AG04449 (cell line): ENCODE measurements at places on chromosomes 11 and 22.

DNA sequence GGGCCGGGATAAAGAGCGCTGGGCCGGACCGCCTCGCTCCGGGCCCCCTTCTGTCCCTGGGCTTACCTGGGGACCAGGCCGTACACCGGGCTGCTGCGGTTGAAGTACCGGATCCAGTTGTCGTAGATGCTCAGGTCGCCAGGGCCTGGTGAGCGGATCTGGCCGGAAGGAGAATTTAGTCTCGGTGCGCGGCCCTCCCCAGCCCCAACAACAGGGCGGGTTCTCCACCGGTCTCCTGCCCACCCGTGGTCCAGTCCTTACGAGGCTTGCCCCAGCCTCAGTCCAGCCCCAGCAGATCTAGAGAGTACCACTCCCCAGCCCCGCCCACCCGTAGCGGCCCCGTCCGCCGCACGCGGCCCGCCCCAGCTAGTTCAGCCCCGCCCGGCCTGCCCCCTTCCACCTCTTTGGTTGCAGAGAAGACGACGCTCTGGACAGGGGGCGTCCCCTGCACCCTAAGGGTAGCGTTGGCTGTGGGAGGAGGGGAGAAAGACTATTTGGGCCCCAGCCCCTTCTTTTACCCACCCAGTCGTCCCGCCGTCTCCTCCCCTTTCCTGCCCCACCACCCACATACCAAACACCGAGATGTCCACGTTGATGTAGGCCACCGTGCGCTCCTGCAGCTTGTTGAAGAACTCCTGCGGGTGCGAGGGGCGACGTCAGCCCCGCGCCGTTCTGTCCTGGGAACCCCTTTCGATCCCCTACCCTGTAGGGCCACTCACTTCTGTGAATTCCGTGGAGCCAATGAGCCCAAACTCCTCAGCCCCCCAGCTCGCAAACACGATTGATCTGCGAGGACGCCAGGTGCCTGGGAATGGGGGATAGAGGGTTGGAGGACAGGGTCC is 6.8 kb downstream of the SAC3D1 start:
- no peak for DNase-seq

GRCh38 chr11:117868815-117869561 is 7.5 kb downstream of the FXYD6 start:
- DNase-seq: no peak

DNA sequence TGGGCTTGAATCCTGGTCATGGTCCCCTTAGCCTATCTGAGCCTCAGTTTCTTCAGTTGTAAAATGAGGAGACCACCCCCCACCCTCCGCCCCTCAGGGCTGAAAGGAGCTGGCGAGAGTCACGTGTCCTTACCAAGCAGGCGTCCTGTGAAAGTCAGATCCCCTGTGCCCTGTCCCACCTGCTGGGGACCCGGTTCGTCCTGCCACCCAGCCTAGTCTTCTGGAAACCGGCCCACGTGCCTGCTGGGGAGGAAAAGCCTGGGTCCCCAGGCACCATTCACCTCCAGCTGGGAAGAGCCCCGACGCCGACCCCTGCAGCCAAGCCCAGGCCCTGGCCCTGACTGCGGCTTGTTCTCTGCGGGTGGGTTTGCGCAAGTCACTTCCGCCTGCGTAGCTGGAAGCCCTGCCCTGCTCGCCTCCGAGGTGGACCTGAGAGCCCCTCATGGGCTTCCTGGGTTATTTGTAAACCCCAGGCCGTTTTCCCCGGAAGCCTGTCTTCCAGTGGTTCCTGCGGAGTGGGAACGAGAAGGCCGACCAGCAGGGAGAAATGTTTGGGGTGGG is 679 bp upstream of the SSH3 start:
- DNase-seq: no peak

GRCh38 chr22:25153961-25154666 is 45.5 kb upstream of the CRYBB3 start:
- no peak for DNase-seq

- DNase-seq: no peak
These were observed 3.0 kb downstream of the C11orf52 start for GRCh38 chr11:111921541-111922230.

DNA sequence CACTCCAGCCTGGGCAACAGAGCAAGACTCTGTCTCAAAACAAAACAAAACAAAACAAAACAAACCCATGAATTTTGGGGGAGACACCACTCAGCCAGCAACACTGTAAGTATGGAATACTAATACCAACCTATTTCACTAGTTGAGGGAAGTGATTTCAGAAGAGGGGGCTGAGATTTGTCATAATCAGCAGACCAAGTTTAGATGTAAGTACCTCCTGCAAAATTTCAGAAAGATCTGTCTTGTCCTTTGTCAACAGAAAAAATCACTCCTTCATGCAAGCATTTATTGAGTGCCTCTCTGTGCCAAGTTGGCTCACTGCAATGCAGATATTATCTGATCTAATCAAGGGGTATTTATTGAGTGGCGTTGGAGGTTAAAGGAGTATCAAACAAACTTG is 23.4 kb upstream of the ADA2 start:
- no peak for DNase-seq

DNA sequence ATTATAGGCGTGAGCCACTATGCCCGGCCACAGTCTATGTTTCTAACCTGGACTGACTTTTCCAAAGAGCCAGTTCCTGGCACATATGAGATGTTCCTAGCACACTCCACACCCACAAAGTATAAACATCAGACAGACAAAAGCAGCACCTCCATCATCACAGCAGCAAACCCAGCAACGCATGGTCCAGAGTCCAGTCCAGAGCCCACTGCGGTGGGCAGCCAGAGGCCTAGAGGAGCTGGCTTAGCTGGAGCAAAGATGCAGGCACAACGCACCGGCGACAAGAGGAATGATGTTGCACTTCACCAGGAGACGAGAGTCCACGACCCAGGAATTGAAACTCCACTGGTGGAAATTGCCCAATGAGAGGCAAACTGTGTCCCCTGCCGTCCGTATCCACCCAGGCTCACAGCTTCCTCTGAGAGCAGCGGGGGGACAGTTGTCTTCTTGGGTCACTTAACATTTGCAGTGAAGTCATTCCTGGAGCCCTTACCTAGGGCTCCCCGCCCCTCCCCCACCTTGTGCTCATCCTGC is 36.6 kb downstream of the RPS6KA4 start:
- DNase-seq: no peak

GRCh38 chr11:119875841-119876600 is 147.0 kb upstream of the NECTIN1 start:
- no peak for DNase-seq

DNA sequence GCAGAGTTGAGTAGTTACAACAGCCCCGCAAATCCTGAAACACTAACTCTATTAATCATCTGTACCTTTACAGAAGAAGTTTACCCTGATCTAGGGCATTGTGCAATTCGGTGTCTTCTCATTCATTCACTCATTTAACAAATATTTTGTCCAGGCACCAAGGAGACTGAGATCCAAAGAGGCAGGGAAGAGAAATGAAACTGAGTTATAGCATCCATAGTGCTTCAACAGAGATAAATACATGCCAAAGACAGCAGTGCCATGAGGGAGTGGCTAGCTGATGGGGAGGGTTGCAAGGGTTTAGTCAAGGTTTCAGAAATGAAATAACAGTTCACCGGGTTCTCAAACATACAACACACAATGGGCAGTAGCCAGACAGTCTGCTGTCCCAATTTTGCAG is 40.2 kb upstream of the MTNR1B start:
- DNase-seq: no peak

- no peak for DNase-seq
These were observed 4.2 kb upstream of the OR52J3 start for GRCh38 chr11:5042091-5042490.

DNA sequence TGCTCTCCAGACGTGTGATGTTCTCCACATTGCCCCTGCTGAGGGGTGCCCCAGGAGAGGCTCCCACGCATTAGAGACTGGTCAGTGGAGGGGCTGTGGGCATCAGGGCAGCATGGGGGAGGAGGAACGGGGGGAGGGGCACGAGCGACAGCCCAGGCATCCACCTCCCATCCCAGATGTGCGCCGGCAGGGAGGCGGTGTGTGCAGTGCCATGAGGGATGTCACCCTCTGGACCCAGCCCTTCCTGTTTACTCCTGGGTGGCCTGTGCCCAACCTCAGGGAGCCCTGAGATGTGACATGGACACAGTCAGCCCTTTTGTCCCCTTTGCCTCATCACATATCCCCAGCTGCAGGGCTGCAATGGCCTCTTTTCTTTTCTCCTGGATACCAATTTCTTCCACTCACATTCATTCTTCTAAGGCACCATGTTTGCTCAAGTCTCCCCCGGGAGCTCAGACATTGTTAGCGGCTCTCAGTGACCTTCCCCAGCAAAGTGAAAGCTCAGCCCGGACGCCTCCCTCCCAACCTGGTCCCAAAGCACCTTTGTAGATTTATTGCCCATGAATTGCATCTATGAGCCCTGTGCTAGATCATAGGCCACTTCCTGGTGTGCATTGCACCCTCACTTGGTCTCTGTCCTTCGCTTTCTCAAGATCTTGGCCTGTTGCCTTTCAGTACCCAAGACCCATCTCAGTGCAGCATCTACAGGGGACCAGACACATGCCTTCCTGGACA is 150.6 kb downstream of the CEP164 start:
- no peak for DNase-seq

GRCh38 chr22:29315286-29316140 is at the start of gene RASL10A:
TSS of gene RASL10A (minus strand) at chr22:29315697. CDS start at chr22:29315246, 451 bp downstream.
- no peak for DNase-seq

GRCh38 chr11:105153392-105153791 is 13.8 kb upstream of the CARD18 start:
- no peak for DNase-seq

DNA sequence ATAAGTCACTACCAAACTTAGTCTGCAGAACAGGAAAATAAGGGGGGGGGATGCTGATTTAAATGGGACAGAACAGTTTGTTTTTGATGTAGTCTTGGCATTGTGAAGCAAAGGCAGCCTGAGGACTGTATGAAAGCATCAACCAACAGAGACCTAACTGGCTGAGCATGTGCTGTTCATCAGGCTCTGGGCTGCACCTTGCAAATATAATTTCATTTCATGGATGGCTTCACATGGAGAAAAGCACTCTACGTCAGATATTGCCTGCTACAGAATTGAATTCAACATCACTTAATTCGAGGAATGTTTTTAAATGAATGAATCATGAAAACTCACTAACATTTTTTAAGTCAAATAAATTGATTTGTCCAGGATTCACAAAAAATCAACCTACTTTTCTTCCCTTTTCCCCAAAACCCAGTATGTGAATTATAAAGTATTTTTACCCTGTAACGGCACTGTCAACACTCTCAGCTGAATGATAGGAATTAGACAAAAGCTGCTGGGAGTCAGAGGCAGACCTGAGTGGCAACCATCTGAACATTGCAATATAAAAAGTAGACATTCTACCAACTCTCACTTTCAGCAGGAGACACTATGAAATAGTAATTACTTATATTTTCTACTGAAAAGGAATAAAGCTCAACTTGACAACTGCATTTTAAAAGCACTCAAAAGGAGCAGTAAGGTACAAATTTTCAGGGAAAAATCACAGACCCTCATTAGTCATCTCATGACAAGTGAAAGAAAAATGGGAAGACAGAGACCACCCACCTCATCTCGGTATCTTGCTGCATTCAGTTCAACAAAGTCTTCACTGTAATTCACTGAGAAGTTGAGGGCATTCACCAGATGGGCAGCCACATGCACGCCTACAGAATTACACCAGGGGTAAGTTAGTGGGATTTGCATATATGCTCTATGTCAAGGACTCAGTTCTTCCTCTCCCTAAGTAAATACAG is 47.5 kb downstream of the NOX4 start:
- no peak for DNase-seq

DNA sequence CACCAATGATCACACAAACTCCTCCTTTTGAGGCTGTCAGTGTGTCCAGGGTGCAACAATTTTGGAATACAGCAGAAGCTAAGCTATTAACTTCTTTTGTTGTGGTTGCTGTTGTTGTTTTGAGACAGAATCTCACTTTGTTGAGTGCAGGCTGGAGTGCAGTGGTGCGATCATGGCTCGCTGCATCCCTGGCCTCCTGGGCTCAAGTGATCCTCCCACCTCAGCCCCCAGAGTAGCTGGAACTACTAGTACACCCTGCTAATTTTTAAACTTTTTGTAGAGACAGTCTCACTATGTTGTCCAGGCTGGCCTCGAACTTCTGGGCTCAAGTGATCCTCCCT is 22.0 kb downstream of the GSTT2B start:
- DNase-seq: no peak

DNA sequence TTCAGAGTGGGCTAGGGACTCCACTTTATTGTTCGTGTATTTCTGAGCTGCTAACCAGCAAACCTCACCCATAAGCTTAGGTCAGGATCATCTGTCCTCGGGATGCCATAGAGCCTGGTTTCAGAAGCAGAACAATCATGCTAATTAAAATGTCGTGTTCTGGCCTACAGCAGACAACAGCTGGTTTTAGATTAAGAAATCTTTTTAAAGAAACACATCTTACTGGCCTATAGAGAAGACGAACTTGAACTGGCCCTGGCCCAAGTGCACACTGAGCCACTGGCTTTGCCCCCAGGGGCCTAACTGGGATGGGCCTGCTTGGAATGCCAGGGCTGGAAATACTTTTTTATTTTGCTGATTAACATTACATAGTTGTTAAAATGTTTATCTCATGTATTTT is 63.2 kb downstream of the ALX4 start:
- DNase-seq: no peak

DNA sequence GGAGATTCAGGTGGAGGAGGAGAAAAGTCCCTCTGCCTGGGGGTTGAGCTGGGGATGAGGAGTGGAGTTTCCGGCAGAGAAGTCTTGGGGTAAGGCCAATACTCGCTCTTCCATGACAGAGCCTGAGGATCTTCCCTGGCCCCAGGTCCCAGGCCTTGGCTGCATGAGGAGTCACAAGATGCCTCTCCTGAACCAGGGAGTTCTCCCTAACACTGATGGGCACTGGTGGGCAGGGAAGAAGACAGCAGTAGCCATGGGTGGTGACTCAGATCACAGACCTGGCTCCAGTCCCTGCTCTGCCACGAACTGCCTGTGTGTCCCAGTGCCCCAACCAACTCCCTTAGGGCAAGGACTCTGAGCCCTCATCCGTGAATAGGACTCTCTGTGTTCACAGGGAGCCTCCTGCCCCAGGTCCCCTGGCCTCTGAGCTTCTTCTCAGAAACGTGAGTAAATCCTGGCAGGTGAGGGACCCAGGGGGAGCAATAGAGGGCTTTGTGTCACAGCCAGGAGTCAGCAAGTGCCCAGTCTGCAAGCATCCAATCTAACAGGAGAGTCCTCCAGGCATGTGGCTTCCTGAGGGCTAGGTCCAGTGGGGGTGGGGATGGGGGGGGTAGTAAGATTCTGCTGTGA is 45.5 kb upstream of the FTH1 start:
- no peak for DNase-seq

- no peak for DNase-seq
These were observed 119.5 kb upstream of the ISX start for GRCh38 chr22:34946339-34946985.

- no peak for DNase-seq
These were observed 66.7 kb downstream of the PHF21B start for GRCh38 chr22:44942979-44943700.

GRCh38 chr22:41436322-41437113 is 10.1 kb downstream of the TOB2 start:
- no peak for DNase-seq

- DNase-seq: no peak
These were observed 22.4 kb upstream of the RDX start for GRCh38 chr11:110318638-110319404.
